ENCODE measurements at places on chromosomes 3 and 15. TPM values are rescaled to one million over a fixed set of nuclear protein-coding genes. Genes with fewer than 3 reads are reported as not detected.

The CDHR4 gene
- 0.40 TPM for total RNA-seq

The RTP4 gene
- total RNA-seq = 3.1 TPM

The KLHL6 gene
- 33.5 TPM for total RNA-seq

The ROBO2 gene
- total RNA-seq = not detected

The PDIA5 gene
- 8.4 TPM for total RNA-seq

The GHSR gene
- not detected for total RNA-seq

The FBN1 gene
- total RNA-seq = 1.6 TPM

DNA sequence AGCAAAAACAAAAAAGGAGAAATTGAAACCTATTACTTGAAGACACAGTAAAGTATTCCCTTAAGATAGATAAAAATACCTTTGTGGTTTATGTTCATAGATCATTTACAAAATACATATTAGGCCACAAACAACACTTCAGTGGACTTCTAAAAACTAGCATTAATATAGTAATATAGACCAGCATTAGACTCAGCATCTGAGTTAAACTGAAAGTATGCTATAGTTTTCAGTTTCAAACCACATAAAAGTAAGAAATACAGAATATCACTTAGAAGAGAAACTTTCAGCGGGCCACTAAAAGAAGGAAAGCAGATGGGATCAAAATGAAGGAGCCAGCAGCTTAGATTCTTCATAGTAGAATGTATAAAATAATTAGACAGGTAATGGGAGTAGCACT lies 86.6 kb downstream of the MSL2 start:
- no peaks in the 10 kb centered on the region for H3K36me3 ChIP-seq
- no peak overlapping the region for H3K27ac ChIP-seq
- H3K4me1 ChIP-seq = peaks cover 6% of the 10 kb centered on the region
- H3K27me3 ChIP-seq = no peaks in the 10 kb centered on the region

DNA sequence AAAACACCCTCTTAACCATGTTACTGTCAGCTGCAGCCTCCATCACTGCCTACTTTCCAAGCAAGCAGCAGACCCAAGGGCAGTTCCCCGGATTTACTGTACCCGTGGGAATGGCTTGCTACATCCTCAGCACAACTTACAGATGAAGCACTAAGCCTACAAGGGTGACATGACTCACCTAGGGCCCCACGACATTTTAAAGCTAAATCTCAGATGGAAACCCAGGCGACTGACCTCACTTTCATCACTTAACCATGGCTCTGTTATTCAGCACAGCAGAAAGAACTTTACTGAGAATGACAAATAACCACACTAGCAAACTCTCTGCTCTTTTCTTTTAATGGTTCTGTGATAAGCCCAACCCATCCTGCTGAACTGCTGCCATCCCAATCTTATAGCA lies 65.6 kb downstream of the SUMF1 start:
- H3K27me3 ChIP-seq = no peaks in the 10 kb centered on the region
- H3K4me3 ChIP-seq = peak overlapping the region; percentile 33
- peak overlapping the region; percentile 66 for H3K27ac ChIP-seq
- H3K36me3 ChIP-seq = peaks cover 41% of the 10 kb centered on the region
- H3K4me1 ChIP-seq = peaks cover 21% of the 10 kb centered on the region
- ATAC-seq = peak; percentile 98

- peaks cover 35% of the 10 kb centered on the region for H3K4me1 ChIP-seq
- peak overlapping the region; percentile 49 for H3K4me3 ChIP-seq
- no peaks in the 10 kb centered on the region for H3K27me3 ChIP-seq
- no peak overlapping the region for H3K27ac ChIP-seq
Observed at GRCh38 chr3:101379658-101380376, 59.4 kb upstream of the IMPG2 start.

DNA sequence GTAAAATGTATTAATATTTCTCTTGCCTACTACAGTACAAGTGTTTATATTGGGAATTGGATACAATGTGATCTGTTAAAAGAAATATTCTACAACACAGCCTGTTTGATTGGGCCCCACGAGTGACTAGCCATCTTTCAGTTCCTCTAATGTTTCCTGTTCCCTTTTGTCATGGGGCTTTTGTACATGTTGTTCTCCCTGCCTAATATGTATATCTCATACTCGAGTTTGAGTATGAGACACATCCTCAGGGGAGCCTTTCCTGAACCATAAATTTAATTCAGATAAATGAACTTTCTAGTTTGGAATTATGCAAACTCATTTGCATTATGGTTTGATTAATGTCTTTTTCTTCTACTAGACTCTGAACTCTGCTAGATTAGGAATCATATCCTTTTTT lies 65.5 kb downstream of the MEF2A start:
- H3K4me3 ChIP-seq = no peak overlapping the region
- no peak overlapping the region for H3K27ac ChIP-seq
- no peaks in the 10 kb centered on the region for H3K27me3 ChIP-seq
- H3K36me3 ChIP-seq = peaks cover 45% of the 10 kb centered on the region
- ATAC-seq = peak; percentile 39

GRCh38 chr3:43255662-43256061 lies 30.7 kb upstream of the SNRK start:
- no peak overlapping the region for H3K27ac ChIP-seq
- H3K36me3 ChIP-seq = no peaks in the 10 kb centered on the region
- H3K27me3 ChIP-seq = peaks cover 3% of the 10 kb centered on the region
- ATAC-seq = no peak
- peaks cover 10% of the 10 kb centered on the region for H3K4me1 ChIP-seq

DNA sequence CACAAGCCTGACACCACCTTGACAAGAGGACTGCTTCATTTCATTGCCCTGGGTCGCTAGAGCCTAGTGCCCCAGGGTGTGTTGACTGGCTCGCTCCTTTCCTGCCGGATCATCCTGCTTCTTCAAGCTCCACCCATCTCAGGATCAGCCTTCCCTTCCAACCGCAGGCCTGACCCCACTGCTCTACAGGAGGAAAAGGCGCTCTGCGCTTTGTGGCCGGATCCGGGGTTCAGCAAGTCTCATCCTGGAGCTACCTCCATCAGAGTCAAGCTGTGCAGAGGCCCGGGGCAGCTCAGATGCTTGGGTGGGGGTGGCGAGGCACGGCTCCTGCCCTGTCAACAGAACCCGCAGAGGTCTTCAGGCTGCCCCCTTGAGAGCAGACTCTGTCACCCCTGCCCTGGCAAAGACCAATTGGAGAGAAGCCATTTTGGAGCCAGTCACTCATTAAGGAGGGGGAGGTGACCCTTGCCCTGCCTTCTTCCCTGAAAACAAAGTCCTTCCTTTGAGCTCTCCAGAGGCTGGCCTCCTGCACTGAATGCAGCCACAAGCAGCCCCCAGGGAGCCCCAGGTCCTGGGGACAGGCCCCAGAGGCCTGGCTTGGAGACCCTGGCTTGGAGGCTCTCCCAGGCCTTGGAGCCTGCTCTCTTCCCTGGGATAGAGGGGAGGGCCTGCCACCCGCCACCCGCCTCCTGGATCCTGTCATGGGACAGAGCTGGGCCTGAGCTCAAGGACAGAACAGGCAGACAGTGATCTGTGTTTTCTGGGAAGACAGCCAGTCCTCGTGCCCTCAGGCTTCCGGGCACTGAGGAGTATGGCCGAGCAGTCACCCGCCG lies 80.3 kb downstream of the CPN2 start:
- no peaks in the 10 kb centered on the region for H3K27me3 ChIP-seq
- peaks cover 7% of the 10 kb centered on the region for H3K4me1 ChIP-seq
- no peaks in the 10 kb centered on the region for H3K36me3 ChIP-seq
- no peak for ATAC-seq

All from activated T-helper 17 cell treated with anti-CD3 and anti-CD28 coated beads, Interleukin-2, amount 50 U/mL, for 72 hours (primary cell).